CD14-positive monocyte (primary cell): ENCODE measurements at places on chromosomes 7 and 10.

- peak; percentile 46 for DNase-seq
Observed at GRCh38 chr10:79047875-79048638, 20.7 kb upstream of the ZMIZ1 start.

- DNase-seq = peak; percentile 81
Observed at GRCh38 chr10:124671486-124672075, 72.6 kb downstream of the FAM53B start.

- DNase-seq = no peak
Observed at GRCh38 chr10:29709484-29710002, 74.8 kb upstream of the SVIL start.

DNA sequence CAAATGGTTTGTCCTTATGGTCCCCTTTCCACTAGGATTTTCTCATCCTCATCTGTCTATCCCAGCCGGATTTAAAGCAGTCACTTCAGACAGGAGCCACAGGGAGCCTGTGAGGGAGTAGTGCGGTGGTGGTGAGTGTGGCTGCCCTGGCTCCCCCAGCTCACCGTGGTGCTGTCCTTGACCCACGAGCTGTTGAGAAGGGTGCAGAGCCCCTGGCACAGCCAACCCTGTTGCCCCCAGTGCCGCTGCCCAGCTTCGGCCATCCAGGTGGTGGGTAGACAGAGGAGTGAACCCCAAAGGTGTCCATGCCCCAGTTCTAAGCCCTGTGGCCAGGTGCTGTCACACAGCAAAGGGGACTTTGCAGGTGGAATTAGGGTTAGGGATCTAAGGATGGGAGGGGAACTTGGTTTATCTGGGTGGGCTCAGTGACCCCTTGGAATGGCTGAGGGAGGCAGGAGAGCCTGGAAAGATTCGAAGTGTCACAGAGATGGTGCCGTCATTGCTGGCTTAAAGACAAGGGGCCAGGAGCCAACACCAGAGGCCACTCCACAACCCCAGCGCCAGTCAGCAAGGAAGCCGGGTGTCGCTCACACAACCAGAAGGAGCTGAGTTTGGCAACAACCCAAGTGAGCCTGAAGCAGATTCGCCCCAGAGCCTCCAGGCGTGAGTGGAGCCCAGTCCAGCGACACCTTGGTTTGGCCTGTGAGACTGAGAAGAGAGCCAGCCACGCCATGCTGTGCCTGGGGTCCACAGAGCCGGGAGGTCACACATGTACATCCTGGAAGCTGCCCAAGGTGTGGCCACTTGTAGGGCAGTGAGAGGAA, 142.4 kb downstream of the ADCY1 start:
- no peak for DNase-seq

- DNase-seq = no peak
Observed at GRCh38 chr7:118009419-118009818, 136.2 kb upstream of the CTTNBP2 start.

GRCh38 chr7:1144269-1144771, 15.7 kb downstream of the ZFAND2A start:
- DNase-seq = peak; percentile 36

- no peak for DNase-seq
Observed at GRCh38 chr10:101182936-101183335, 46.3 kb downstream of the LBX1 start.

DNA sequence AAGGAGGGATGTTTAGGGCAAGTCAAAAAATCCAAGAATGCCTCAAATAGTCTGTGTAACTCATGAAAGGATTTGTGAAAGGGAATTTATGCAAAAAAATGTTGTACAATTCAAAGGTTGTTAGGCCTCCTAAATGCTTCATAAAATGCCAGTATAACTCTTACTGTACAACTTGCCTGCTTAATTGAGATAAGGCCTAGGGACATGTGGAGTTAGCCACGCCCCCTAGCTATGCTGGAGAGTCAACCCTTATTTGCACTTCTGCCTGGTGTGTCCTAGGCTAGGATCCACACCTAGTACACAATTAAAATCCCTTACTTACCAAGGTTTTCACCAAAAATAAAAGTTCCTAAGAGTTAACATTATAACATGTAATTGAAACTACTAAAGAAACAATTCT, 77.2 kb downstream of the ZNF680 start:
- no peak for DNase-seq

GRCh38 chr7:75776295-75776971, 4.4 kb upstream of the CCL26 start:
- no peak for DNase-seq

- DNase-seq = no peak
Observed at GRCh38 chr10:102665904-102666509, 21.7 kb downstream of the TRIM8 start.

- DNase-seq = no peak
Observed at GRCh38 chr10:78576276-78576675, 492.5 kb upstream of the ZMIZ1 start.

DNA sequence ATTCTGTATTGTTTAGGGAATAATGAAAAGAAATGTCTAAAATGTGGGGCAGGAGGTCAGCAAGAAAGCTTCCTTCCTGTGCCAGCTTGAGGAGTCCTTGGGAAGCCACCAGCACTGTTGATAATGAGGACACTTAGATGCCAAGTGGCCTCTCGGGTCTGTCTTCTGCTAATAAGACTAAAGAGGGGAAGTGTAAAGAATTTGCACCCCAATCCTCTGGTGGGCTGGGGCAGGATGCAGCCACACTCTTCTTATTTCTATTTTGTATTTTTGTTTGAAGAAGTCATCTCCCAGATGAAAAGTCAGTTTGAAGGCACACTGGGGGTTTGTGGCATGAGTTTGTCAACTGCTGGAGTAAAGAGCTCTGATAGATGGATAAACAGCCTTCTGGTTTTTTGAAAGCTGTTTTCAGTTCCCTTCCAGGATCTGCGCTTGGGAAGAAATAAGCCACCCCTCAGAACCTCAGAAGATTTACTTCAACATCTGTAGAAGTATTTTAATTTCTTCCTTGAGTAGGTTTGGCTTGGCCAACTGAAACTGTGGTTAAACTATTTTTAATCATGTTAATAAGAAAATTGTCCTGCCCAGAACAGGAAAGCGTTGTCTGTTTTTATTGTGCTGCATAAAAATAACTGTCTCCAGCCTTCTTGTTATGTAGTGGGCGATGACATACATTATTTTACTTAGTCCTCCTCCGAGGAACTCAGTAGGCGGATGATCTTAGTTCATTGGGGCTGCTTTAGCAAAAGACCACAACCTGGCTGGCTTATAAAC, 128.8 kb upstream of the GPR26 start:
- no peak for DNase-seq

DNA sequence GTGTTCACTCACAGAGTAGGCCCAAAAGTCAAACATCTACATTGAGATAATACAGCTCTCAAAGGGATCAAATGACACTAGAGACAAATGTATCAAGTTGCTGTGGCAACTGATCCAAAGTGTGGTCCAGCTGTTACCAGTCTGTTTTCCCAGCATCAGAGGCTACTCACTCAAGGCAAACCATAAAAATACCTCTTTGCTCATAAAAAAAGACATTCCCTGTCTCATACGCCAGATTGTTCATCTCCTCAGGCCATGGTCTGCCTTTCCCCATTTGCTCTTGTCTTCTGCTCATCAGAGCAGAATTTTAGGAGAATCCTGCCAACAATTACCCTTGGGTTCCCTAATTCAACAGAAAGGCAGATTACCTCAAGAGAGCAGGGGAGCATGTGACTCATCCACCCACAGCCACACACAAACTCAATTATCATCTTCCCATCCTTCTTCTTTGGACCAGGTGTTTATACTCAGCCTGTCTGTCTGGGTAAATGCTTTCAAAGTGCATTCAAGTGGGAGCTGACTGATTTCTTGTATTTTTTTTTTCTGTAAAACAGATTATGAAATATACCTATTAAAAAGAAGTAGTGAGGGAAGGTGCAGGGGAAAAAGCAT, 226.5 kb upstream of the HPS1 start:
- no peak for DNase-seq

GRCh38 chr10:28913436-28914237, 236.3 kb downstream of the BAMBI start:
- no peak for DNase-seq

DNA sequence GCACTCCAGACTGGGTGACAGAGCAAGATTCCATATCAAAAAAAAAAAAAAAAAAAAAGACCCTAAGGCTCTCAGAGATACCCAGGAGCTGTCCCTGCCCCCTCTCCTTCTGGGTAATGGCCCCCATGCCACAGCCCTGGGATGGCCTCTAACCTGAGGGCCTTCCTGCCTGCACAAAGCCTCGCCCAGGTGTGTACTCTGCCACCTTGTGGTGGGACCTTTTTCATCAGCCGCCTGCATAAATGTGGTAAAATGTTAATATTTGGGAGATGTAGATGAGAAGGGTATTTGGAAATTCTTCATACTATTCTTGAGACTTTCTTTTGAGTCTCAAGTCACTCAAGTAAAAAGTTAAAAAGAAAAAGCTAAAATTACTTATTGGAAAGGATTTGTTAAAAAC, 46.3 kb upstream of the RNF216 start:
- DNase-seq = peak; percentile 21

- no peak for DNase-seq
Observed at GRCh38 chr7:7895754-7896153, 72.8 kb upstream of the GLCCI1 start.

DNA sequence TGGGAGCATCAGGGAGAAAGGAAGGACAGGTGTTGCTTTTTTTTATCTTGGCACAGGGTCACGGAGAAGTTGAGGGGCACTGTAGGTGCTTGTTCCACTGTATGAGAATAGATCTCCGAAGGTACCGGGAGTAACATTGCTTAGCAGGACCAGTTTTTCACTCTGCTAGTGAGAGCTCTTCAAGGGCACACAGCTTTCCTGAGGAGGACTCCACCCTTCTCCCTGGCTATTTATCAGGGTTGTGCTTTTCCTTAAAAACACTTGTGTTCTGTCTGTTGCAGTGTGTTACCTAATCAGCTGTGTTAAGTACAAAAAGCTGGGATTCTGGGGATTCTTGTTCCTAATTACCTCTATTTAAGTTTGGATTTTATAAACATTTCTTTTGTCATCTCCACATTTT, 160.5 kb downstream of the SND1 start:
- no peak for DNase-seq

- DNase-seq = no peak
Observed at GRCh38 chr10:97131666-97132065, 54.1 kb downstream of the SLIT1 start.

GRCh38 chr7:77306231-77307067, 106.8 kb upstream of the FGL2 start:
- no peak for DNase-seq

- DNase-seq = no peak
Observed at GRCh38 chr10:65419629-65420028, 1506.2 kb upstream of the LRRTM3 start.

- DNase-seq = peak; percentile 82
Observed at GRCh38 chr7:901388-902154, 25.2 kb downstream of the GET4 start.

GRCh38 chr7:91264924-91265681, 870 bp downstream of the FZD1 start:
- DNase-seq = peak; percentile 53

GRCh38 chr7:25832456-25832855, 319.5 kb upstream of the NFE2L3 start:
- DNase-seq = no peak

GRCh38 chr10:32995751-32996150, 37.7 kb upstream of the ITGB1 start:
- no peak for DNase-seq

DNA sequence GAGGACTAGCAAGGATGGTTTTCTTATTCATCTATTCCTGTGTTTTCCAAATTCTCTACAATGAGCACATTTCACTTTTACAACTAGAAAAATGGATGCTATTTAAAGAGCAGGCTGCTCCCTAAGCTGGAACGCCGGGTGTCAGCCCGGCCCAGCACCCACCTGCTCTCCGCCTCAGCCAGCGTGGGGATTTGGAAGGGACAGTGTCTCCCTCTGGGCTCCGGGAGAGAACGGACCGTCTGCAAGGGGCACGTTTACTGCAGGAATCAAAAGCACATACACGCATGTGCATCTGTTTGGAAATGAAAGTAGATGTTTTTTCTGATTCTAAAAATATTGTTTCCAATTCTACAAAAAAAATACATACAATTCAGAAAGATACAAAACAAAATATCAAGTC, 2.3 kb upstream of the JAKMIP3 start:
- no peak for DNase-seq

GRCh38 chr10:31186225-31187000, 132.6 kb upstream of the ZEB1 start:
- no peak for DNase-seq

DNA sequence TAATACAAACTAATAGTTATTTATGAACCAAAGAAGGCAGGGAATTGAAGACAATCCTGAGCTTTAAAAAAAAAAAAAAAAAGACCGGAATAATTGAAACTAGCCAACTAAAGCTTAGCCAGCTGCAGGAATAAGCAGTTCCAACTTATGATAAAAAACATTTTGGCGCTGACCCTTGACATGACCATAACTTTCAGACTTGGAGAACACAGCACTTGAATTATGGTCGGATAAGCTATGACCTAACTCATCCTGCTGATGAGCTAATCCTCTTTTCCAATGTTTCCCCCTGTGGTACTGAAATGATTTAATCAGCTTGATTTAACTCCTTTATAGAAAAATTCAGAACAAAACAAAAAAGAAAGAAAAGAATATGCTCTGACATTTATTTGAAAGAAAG, 181.8 kb downstream of the DGKB start:
- DNase-seq = no peak

DNA sequence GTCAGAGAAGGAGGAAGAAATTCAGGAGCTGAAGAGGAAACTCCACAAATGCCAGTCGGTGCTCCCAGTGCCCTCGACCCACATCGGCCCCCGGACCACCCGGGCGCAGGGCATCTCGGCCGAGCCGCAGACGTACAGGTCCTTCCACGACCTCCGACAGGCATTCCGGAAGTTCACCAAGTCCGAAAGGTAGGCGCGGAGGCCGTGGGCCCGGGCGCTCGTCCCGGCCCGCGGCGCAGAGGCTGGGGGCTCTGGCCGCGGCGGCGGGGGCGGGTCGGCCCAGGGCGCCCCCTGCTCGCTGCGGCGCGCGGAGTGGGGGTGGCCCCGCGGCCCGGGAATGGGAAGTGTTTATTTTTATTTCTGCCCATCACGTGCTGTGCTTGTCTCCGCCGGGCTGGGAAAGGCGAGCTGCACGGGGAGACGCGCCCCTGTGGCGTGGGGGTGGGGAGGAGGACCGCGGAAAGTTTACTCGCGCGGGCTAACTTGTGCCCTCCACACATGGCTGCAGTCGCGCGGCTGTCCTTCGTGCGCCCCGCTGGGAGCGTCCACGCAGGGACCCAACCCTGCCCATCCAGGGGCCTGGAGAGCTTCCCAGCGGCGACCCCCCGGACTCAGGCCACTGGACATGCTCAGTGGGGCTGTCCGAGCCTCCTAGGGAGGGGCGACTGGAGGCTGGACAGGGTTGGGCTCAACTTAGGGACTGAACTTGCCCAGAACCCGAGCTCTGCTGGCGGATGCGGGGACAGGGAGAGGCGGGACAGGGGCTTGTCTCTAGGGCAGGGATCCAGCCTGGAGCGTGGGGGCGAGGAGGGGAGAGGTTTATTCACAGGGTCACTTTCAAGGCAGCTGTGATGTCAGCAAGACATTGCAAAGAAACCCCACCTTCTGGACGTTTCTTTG, 82.6 kb upstream of the PRKG1 start:
- DNase-seq = no peak

- no peak for DNase-seq
Observed at GRCh38 chr7:46131916-46132795, 211.1 kb upstream of the IGFBP3 start.
